Kidney (tissue), 22 donors: ENCODE measurements at places on chromosomes 7 and 10. TPM values are rescaled to one million over a fixed set of nuclear protein-coding genes. Genes with fewer than 3 reads are reported as not detected.

GRCh38 chr10:120929166-120929565 lies 78.0 kb downstream of the WDR11 start:
- H3K4me3 ChIP-seq: no peak overlapping the region
- peak; percentile 92 for DNase-seq
- no peak overlapping the region for H3K27ac ChIP-seq
- no peaks in the 10 kb centered on the region for H3K4me1 ChIP-seq
- H3K27me3 ChIP-seq: no peaks in the 10 kb centered on the region
- no peaks in the 10 kb centered on the region for H3K36me3 ChIP-seq

- H3K4me3 ChIP-seq: no peak overlapping the region
- H3K36me3 ChIP-seq: no peaks in the 10 kb centered on the region
- DNase-seq: no peak
- H3K27ac ChIP-seq: no peak overlapping the region
- no peaks in the 10 kb centered on the region for H3K27me3 ChIP-seq
- no peaks in the 10 kb centered on the region for H3K4me1 ChIP-seq
Observed at GRCh38 chr10:88886557-88886956, 6.5 kb downstream of the STAMBPL1 start.

DNA sequence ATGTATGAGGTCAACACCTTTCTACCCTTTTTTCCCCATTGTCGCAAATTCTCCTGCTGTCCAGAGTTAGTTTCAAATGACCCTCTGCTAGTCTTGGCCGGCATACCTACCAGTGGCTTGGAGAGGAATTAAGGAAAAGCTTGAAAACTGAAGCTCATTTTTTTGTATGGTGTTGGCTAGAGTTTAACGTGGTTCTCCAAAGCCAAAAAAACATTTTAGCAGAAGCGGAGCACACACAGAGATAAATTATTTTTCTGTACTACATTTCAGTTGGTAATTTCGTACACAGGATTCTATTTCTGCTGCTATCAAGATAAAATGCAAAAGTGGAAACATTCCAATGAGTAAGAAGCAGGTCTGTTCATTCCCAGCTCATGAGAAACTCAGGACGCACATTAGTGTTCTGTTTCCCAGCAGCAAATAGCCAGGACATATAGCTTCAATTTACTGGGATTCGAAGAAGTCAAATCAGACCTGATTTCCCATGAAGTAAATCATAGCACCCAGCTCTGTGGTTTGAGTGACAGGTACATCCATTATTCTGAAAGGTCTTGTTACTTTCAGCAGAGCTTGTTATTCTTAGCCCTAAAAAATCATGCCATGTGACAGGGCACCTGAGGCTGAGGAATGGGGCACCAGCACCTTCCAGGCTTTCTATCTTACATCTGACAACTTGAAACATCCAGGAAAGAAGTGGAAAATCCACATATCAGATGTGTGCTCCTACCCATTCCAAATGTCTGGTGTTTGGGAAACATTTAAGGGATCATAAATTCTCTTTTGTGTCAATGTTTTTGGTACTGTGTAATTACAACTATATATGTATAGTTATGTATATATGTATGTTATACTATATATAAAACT lies 215.9 kb upstream of the C7orf33 start:
- H3K4me1 ChIP-seq: no peaks in the 10 kb centered on the region
- DNase-seq: peak; percentile 62
- no peak overlapping the region for H3K27ac ChIP-seq
- H3K36me3 ChIP-seq: no peaks in the 10 kb centered on the region
- no peak overlapping the region for H3K4me3 ChIP-seq

DNA sequence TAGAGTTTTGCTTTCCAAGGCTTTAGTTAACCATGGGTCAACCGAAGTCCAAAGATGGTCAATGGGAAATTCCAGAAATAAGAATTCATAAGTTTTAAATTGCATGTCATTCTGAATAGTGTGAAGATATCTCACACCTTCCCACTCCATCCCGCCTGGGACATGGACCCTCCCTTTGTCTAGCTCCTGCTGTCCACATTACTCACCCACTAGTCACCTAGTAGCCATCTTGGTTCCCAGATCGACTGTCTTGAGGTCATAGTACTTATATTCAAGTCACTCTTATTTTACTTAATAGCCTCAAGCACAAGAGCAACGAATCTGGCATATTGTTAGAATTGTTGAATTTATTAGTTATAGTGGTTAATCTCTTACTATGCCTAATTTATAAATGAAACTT lies 366.6 kb downstream of the PRPF18 start:
- no peaks in the 10 kb centered on the region for H3K27me3 ChIP-seq
- H3K4me3 ChIP-seq: no peak overlapping the region
- no peaks in the 10 kb centered on the region for H3K36me3 ChIP-seq
- DNase-seq: no peak
- H3K4me1 ChIP-seq: no peaks in the 10 kb centered on the region

DNA sequence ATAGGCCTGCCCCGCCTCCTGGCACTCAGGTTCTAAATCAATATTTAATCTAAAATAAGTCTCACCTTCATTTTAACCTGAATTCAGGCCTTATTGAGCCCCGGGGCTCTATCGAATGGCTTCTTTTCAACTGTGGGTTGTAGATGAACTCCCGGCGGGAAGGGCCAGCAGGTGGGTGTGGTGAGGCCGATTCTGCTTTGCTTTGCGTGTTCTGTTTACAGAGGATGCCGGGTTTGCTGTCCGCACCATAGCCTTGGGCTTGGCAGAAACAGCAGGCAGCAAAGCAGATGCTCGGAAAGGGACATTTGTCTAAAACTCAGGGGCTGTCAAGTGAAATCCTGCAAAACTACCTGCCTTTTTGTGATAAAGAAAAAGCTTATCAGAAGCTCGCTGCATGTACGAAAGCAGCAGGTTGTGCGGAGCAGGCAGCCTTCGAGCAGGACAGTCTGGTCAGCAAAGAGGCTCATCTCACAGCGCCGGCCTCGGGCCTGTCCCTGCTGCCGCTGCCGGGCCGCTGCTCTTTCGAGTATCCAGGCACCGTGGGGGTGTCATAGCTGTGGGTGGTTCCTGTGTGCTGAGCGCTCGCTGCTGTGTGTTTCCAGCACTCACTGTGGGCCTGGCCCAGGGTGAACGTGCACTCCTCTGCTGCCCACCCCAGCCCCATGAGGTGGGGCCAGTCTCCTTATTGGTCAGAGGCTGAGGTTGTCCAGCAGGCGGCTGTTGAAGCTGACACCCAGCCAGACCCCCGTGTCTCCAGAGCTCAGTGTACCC lies 434.8 kb upstream of the FOXK1 start:
- no peak for DNase-seq
- H3K4me1 ChIP-seq: no peaks in the 10 kb centered on the region
- no peaks in the 10 kb centered on the region for H3K27me3 ChIP-seq
- no peaks in the 10 kb centered on the region for H3K36me3 ChIP-seq

DNA sequence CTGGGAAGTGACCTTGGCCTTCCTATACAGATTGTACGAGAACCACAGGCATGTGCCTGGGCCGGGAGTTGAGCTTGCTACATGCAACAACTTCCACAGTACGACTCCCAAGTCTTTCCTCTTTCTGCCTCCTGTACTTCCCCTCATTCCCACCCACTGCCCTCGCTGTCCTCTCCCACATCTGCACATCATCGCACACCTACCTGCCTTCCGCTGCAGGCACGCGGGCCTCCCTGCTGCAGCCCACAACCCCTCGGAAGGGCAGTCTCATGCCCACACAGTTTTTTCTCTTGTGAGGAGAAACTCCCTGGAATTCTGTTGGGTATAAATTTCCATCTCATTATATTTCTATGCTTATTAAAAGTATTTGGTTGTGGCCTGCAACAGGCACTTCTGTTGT lies 117.2 kb downstream of the ACTR3B start:
- no peak overlapping the region for H3K27ac ChIP-seq
- no peak overlapping the region for H3K4me3 ChIP-seq
- H3K27me3 ChIP-seq: no peaks in the 10 kb centered on the region
- no peaks in the 10 kb centered on the region for H3K4me1 ChIP-seq
- no peak for DNase-seq
- H3K36me3 ChIP-seq: no peaks in the 10 kb centered on the region

The LRRC17 gene
- 4.0 TPM for total RNA-seq

The HYAL4 gene
- not detected for total RNA-seq

GRCh38 chr7:151024435-151025056 lies at the start of gene ATG9B:
ATG9B (minus strand) TSS chr7:151024494; CDS start chr7:151024423, 71 bp downstream.
- H3K27ac ChIP-seq: no peak within 1 kb of the TSS
- no peaks in the 10 kb centered on the region for H3K36me3 ChIP-seq
- no peaks in the 10 kb centered on the region for H3K27me3 ChIP-seq
- H3K4me3 ChIP-seq: no peak within 1 kb of the TSS
- H3K4me1 ChIP-seq: no peaks in the 10 kb centered on the region

The KAZALD1 gene
- total RNA-seq: 9.8 TPM

The SLC39A12 gene
- total RNA-seq: 0.16 TPM

The OLAH gene
- 0.50 TPM for total RNA-seq

GRCh38 chr7:47196737-47197136 lies 385.2 kb downstream of the TNS3 start:
- no peaks in the 10 kb centered on the region for H3K36me3 ChIP-seq
- H3K4me1 ChIP-seq: no peaks in the 10 kb centered on the region

GRCh38 chr10:28903063-28903462 lies 225.7 kb downstream of the BAMBI start:
- no peaks in the 10 kb centered on the region for H3K36me3 ChIP-seq
- peaks cover 2% of the 10 kb centered on the region for H3K4me1 ChIP-seq
- no peak overlapping the region for H3K27ac ChIP-seq
- H3K27me3 ChIP-seq: no peaks in the 10 kb centered on the region
- no peak for DNase-seq

The PPP1R9A gene
- 25.7 TPM for total RNA-seq

The HOXA6 gene
- 22.0 TPM for total RNA-seq

- no peaks in the 10 kb centered on the region for H3K27me3 ChIP-seq
- no peak for DNase-seq
- H3K27ac ChIP-seq: no peak overlapping the region
- H3K36me3 ChIP-seq: no peaks in the 10 kb centered on the region
Observed at GRCh38 chr7:148408307-148408706, 182.3 kb upstream of the C7orf33 start.

DNA sequence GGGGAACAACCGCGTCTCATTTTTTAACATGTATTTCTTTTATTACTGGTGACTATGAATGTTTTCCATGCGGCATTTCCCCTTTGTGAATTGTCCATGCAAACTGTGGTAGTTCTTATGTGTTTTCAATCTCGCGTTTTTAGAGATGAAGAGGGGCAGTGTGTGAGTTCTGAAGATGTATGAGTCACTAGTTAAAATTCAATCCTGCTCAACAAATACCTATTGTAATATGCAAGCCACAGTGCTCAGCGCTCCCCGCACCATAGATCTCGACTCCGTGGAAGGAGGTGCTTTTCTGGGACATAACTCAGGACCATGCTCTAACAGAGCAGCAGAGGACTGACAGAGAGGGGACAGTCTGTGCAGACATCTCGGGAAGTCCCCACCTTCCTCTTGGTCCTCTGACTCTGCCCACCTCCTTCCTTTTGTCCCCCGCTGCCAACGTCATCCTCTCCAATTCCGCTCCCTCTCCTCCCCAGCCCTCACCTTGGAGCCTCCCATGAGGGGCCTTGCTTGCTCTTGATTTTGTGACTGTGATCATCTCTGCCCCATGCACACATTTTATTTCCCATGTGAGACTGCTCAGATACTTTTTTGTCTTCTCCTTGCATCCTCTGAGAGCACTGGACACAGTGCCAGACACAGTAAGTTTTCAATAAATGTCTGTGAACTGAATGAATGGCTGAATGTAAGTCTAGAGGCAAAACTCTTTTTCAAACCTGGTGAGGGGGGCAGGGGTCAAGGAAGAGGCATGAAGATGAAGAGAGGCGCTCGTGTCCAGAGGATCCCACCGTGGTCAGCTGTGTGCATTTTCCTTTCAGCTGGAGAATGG lies 42.7 kb upstream of the PLEKHA1 start:
- H3K27me3 ChIP-seq: no peaks in the 10 kb centered on the region
- no peak overlapping the region for H3K27ac ChIP-seq
- peak; percentile 39 for DNase-seq
- H3K4me3 ChIP-seq: no peak overlapping the region

DNA sequence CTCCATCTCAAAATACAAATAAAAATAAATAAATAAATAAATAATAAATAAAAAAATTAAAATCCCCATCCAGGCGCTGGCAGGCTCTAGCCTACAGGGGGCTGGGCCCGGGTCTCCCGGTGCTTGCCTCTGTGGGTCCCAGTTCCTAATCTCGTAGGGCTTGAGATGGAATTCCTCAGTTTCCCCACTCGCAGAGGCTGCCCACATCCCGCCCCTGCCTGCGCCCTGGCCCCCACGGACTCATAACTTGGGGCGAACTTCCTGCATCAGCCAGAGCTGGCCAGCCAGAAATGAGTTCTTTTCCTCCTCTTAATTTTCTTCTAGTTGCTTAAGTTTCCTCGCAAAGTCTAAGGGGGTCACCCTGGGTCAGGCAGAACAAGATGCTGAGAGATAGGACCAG lies 22.0 kb upstream of the SRRM3 start:
- no peaks in the 10 kb centered on the region for H3K36me3 ChIP-seq
- no peaks in the 10 kb centered on the region for H3K4me1 ChIP-seq
- H3K27me3 ChIP-seq: no peaks in the 10 kb centered on the region
- H3K27ac ChIP-seq: no peak overlapping the region

- no peaks in the 10 kb centered on the region for H3K27me3 ChIP-seq
- no peaks in the 10 kb centered on the region for H3K36me3 ChIP-seq
- no peak overlapping the region for H3K4me3 ChIP-seq
- DNase-seq: no peak
- H3K4me1 ChIP-seq: no peaks in the 10 kb centered on the region
Observed at GRCh38 chr7:136009488-136010079, 32.4 kb upstream of the MTPN start.

GRCh38 chr7:24896031-24896501 lies 83.9 kb downstream of the OSBPL3 start:
- no peak overlapping the region for H3K4me3 ChIP-seq
- no peaks in the 10 kb centered on the region for H3K4me1 ChIP-seq
- H3K27ac ChIP-seq: no peak overlapping the region
- no peaks in the 10 kb centered on the region for H3K27me3 ChIP-seq
- H3K36me3 ChIP-seq: no peaks in the 10 kb centered on the region
- DNase-seq: no peak

- no peak overlapping the region for H3K4me3 ChIP-seq
- no peak for DNase-seq
- no peak overlapping the region for H3K27ac ChIP-seq
- H3K27me3 ChIP-seq: no peaks in the 10 kb centered on the region
Observed at GRCh38 chr10:126667568-126667967, 2.9 kb downstream of the C10orf90 start.

- H3K4me3 ChIP-seq: no peak overlapping the region
- H3K27ac ChIP-seq: no peak overlapping the region
- DNase-seq: peak; percentile 11
- H3K4me1 ChIP-seq: peaks cover 4% of the 10 kb centered on the region
- H3K36me3 ChIP-seq: peaks cover 3% of the 10 kb centered on the region
- H3K27me3 ChIP-seq: no peaks in the 10 kb centered on the region
Observed at GRCh38 chr7:2040201-2040892, 192.4 kb downstream of the MAD1L1 start.

DNA sequence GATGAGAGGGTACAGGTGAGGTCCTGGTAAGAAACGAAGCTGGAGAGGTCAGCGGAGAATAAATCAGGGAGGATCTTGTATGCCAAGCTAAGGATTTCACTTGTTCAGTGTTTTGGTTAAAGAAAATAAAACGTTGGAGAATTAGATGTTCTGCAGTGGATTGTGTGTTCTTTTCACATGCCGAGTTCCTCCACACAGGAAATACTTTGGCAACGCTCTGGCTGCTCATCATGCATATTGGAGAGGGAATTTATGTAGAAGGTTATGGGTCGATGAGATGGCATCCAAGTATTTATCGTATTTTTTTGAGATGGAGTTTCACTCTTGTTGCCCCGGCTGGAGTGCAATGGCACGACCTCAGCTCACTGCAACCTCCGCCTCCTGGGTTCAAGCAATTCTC lies 11.0 kb downstream of the RPS24 start:
- H3K27ac ChIP-seq: no peak overlapping the region
- no peak overlapping the region for H3K4me3 ChIP-seq
- peaks cover 18% of the 10 kb centered on the region for H3K36me3 ChIP-seq
- peaks cover 2% of the 10 kb centered on the region for H3K4me1 ChIP-seq
- DNase-seq: no peak
- H3K27me3 ChIP-seq: no peaks in the 10 kb centered on the region

GRCh38 chr7:29971566-29972314 lies 17.9 kb downstream of the SCRN1 start:
- H3K36me3 ChIP-seq: no peaks in the 10 kb centered on the region
- no peak for DNase-seq
- no peak overlapping the region for H3K27ac ChIP-seq
